ENCODE measurements at places on chromosomes 5 and 9.

DNA sequence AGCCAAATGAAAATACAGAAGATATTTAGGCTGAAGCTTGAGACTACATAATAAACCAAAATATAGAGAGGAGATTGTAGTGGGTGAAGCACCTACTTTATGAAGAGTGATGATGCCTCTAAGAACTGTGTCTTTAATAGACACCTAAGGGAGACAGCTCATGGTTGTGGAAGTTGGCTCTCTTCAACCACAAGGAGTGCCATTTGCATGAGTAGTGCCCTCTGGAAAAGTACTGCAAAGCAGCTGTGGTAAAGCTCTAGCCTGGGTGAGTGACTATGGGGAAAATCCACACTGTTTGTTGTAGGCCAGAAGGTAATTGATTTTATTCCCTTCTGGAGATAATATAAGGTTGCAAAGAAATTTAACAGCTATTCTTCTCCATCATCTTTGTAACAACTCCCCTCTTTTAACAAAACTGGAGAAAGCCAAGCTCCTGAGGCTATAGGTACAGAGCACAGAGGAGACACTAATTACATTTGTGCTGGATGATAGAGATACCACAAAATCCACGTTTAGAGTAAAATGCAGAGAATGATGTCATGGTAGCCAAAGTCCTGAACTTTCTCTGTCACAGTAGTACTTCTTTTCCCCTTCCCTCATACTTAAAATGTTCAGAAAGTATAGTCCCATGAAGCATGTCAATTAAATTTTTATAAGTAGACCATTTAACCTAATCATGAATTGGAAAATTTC, 122.8 kb downstream of the STARD4 start:
- no peak for DNase-seq

DNA sequence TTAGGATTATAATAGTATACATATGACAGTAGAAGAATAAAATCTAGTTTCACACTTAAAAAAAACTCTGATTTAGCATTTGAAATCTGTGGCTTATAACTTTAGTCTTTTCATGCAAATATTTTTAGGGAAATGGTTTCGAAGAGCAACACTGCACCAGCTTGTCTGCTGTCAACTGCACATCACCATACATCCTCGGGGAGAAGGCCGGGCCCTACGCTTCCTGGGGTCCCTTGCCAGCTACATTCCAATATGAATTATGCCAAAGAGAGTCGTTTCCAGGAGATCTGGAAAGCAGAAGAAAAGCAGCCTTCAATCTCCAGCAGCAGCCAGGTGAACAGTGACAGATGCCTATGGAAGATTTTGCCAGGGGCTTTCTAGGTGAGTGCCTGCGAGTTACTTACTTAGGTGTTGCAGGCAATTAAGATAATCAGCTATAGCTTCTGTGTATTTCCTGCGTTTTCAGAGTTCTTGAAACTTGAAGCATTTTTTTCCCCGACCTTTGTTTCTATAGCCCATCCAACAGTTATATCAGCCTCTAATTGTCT, 166.8 kb downstream of the TRPM3 start:
- no peak for DNase-seq

GRCh38 chr9:134326724-134327601, 708 bp downstream of the RXRA start:
- peak; percentile 87 for DNase-seq

DNA sequence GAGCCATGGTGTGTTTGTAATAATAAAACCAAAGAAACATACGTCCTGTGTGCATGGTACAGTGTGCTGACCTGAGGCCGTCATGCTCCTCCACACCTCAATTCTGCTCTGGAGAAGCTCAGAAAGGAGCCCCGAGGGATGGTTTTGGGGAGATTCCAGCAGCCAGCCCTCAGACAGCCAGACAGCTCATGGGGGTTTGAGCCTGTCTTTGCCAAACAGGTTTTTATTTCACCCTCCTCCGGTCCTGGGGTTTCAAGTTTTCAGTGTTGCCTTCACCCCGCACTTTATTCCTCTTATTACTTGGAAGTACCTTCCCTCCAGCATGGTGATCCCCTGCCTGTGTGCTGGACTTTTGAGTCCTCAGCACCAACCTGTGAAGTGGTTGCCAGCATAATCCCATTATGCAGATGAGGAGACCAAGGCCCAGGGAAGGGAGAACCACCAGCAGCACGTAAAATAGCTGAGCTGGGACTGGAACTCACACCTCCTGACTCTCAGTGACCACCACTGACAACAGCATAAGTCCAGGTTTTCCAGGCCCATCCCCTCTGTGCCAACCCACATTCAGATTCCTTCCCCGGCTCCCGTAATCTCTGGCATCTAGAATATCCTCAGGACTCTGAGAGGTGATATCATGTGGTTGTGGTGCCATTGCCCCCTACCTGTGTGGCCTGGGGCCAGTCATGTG, 35.1 kb downstream of the TGFBI start:
- no peak for DNase-seq

- no peak for DNase-seq
Measured at GRCh38 chr5:142287973-142288313, 36.9 kb downstream of the SPRY4 start.

- DNase-seq = no peak
Measured at GRCh38 chr9:101375546-101375945, 9.3 kb downstream of the BAAT start.

DNA sequence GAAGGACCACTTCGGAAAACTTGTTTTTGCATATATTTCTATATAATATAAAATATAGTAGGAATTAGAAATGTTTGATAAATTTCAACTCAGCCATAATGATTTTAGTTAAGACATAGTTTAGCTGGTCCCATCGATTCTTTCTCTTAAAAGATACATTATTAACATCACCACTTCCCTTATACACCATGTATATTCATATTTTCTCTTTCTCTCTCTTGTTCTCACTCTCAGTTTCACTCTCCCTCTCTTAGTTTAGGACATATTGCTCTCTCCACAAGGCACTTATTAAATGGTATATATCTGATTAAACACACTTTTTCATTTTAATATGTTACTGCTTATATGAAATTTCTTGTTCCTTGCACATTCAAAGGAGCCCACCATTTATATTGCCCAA, 90.1 kb upstream of the RASEF start:
- no peak for DNase-seq

- DNase-seq = no peak
Measured at GRCh38 chr9:115923903-115924668, 229.5 kb upstream of the PAPPA start.

- no peak for DNase-seq
Measured at GRCh38 chr5:180909782-180910181, 10.8 kb downstream of the BTNL8 start.

GRCh38 chr5:143083006-143083405, 312.8 kb downstream of the ARHGAP26 start:
- DNase-seq = no peak

GRCh38 chr5:123351240-123351639, 72.0 kb downstream of the CEP120 start:
- DNase-seq = no peak

DNA sequence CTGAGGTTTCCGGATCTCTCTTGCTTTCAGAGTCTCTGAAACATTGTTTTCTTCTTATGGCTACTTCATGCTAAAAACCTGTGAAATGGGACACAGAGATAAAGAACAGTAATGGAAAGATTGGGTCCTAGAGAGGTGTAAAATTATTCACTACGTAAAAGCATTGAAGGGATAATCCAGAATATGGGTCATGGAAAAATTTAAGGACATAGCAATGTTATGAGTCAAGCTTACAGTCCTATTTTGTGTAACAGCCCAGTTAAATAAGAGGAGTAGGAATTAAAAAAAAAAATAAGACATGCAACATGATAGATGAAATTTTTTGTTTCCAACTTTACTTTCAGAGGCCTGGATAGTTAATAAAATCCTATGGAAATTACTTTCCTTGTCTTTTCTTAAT, 61.9 kb upstream of the ELL2 start:
- DNase-seq = no peak

DNA sequence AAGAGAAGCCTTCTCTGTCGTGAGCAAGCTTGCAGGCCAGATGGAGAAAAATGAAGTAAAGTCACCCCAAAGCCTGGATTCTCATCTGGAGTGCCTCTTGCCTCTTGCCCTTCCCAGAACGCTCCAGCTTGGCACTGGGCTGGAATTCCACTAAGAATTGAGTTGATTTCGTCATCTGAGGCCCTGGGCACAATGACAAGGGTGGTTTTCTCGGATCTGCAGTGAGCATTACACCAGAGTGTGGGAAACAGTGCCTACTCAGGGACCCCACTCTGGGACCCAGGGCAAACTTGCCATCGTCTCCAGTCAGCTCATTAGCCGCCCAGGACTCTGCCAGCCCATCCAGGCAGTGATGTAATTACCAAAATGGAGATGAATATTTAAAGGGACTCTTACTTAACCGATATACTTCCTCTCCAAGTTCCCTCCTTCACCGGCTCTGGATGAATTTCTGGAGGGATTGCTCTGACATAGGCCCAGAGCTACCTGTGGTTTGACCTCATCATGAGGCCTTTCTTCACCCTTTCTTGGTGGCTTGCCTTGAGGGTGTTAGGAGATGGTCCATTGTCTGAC, 44.7 kb upstream of the LCP2 start:
- DNase-seq = no peak

DNA sequence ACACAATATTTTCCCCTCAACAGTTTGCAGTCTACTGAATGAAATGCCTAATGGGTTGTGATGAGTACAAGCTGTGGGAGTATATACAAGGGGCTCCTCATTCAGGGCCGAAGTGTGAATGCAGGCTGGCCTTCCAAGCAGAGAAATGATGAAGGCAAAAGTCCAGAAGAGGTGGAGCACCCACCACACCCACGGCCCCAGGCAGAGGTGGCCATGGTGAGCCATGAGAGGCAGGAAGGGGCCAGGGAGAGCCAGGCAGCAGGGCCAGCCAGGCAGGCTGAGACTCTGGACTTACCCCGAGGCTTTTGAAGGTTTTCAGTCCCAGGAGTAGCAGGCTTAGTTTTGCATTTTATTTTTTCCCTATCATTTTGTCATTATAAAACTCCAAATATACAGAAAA, 218.1 kb downstream of the AUH start:
- DNase-seq = no peak

GRCh38 chr5:177146891-177147638, 13.5 kb downstream of the NSD1 start:
- DNase-seq = peak; percentile 30

- no peak for DNase-seq
Measured at GRCh38 chr5:88556406-88556805, 287.8 kb upstream of the TMEM161B start.

GRCh38 chr5:83554133-83554532, 82.6 kb downstream of the VCAN start:
- no peak for DNase-seq

DNA sequence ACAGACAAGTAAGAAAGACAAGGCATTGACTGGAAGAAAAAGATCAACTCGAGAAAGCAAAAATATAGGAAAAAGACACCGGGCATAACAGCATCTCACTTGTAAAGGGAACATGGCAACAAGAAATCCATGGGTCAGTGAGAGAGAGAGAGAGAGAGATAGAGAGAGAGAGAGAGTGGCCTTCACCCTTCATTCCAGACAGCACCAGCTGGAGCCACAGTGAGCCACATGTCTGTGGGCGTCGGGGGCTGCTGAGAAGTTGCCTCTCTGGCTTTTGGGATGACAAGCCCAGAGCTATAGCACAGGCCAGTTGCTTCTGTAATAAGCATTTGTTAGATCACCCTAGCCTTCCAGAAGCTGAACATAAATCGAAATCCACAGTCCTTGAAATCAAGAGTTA, 20.3 kb upstream of the ENC1 start:
- no peak for DNase-seq

DNA sequence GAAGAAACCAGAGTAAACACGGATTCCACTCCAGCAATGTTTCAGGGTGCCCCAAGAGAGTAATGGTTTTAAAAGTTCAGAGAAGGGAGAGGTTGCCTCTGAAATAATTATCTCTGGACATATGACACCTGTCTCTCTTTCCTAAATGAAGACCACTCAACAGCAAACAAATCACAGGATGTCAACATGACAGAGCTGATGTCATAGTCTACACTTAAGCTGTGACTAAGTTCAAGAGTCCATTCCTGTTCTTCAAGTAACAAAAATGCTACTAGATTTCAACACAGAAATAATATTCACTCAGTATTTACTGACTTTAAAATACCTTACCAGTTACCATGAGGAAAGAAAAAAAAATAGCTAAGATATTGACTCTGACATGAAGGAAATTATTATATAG, 44.7 kb upstream of the SLC30A5 start:
- DNase-seq = no peak

DNA sequence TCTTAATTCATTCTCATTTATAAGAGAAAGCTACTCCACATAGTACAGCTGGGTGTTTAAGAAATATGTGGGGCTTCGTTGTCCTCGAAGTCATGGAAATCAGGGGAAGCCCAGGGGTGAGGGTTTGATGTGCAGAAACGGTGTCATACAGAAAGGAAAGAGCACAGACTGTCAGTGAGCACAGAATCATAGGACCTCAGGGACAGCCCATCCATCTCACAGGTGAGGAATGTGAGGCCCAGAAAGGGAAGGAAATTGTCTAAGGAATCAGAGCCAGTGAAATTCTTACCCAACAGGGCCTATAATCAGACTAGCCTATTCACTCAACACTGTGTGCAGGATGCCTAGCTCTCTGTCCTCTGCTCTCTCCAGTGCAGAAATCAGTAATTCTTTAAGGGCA, 535.6 kb downstream of the SPOCK1 start:
- DNase-seq = no peak

- DNase-seq = no peak
Measured at GRCh38 chr5:128572051-128572929, 34.2 kb upstream of the FBN2 start.

GRCh38 chr5:61467766-61468482, 135.9 kb downstream of the ZSWIM6 start:
- no peak for DNase-seq
